ENCODE measurements at places on chromosomes 3 and 15. TPM values are rescaled to one million over a fixed set of nuclear protein-coding genes. Genes with fewer than 3 reads are reported as not detected.

- peak; percentile 88 for DNase-seq
Observed at GRCh38 chr15:62848632-62849050, 193.9 kb upstream of the TPM1 start.

DNA sequence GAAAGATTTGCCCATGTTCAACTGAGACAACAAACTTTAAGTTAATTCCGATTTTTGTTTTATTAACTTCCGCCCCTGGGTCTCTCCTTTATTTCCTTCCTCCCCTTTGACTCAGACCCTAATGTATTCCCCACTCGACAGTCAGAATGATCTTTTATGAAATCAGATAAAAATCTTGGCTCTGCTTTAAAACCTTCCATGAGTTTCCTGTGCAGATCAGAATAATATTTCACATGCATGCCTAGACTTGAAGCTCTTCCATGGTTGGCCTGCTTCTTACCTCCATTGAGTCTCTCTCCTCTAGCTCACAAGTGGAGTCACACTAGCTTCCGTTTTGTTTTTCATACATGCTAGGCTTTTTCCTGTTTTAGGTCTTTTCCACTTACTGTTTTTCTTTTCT is 116.8 kb upstream of the SPATA16 start:
- no peak for DNase-seq

- DNase-seq: peak; percentile 55
Observed at GRCh38 chr15:22786868-22787698, 639 bp downstream of the NIPA1 start.

- DNase-seq: no peak
Observed at GRCh38 chr3:42844412-42844713, 31.3 kb downstream of the CYP8B1 start.

DNA sequence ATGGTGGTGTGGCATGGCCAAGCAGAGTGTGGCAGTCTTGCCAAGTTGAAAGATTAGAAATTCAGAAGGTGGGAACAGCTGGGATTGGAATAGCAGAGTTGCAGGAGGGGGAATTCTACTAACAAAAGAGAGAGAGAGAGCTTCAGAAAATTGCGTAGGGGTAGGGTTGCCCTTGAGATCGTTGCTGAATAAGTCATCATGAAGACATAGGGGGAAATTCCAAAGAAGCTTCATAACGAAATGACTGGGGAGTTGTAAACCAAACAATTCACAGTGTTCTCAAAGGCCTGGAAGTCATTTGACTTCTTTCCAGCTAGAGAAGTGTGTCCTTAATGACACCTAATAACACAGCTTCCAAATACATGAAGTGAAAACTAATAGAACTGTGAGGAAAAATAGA is 26.3 kb upstream of the TIPARP start:
- no peak for DNase-seq

- DNase-seq: peak; percentile 7
Observed at GRCh38 chr15:32993285-32993684, 201.2 kb downstream of the FMN1 start.

DNA sequence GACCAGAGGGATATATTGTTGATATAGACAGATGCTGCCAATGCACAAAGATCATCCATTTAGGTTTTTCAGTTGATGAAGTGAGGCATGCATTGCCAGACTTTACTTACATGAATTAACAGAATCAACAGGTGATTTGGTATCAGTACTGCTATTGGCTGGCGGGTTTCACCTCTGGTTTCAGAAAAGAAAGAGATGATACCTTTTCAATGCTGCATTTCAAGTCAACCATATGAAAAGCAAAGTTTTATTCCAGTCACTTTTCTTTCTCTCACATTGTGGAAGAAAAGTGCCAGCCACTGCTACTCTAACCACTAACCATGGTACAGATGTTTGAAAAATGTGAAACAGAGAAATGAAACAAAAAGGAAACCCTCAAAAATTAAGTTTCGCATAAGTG is 289.1 kb downstream of the TIGIT start:
- DNase-seq: no peak

SLC28A1 gene
- not detected for total RNA-seq

DNA sequence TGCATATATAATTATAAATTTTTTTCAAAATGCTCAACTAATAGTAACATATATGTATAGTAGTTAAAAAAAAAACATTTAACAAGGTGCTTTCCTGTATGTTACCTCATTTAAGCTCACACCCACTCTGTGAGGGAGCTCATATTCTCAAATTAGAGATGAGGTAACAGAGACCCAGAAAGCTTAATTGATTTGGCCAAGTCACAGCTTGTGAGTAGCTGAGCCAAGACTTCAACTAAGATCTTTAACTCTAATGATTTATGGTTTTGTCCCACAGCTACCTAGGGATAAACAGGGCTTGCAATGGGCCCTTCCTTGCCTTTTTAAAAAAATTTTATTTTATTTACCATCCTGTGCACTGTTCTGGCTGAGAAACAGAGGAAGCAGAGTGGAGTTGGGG is 230.0 kb upstream of the GOLIM4 start:
- DNase-seq: no peak

DNA sequence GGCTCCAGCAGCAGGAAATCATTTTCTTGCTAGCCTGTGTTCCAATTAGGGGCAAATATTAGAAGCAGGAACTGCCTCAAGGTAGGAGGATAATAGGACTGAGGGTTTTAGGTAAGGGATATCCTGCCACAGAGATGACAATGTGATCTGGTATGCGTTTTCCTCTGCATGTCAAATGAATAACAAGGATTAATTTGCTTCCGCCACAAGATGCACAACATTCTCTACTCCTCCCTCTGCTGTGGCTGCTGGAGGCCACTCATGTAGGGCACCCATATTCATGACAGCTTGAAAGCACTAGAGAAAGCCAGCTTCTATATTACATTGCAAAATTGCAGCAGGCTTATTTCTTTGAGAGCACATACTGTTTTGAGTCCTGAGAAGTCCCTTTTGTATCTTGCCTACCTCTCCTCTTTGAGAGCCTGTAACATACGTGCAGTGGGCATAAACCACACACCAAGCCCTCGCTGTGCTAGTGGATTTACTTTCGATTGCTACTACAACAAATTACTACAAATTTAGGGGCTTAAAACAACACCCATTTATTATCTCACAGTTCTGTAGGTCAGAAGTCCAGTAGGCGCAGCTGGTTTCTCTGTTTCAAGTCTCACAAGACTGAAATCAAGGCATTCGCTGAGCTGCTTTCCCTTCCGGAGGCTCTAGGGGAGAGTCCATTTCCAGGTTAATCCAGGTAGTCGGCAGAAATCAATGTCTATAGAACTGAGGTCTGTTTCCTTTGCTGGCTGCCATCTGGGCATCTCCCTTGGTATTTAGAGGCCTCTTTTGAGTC is 5.9 kb upstream of the CD47 start:
- DNase-seq: no peak

DNA sequence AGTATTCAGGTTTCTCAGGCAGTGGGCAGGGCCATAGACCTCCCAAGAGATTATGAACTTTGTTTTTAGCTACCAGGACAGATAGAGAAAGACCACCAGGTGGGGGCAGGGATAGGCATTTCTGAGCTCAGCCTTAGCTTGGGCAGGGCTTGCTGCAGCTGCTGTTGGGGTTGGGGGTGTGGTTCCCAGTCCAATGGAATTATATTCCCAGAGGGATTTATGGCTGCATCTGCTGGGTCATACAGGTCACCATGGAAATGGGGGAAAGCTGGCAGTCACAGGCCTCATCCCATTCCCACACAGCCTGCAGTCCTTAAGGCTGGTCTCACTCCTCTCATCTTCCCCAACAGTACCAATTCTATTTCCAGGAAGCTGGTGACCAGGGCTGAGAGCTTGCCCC is 144.6 kb upstream of the ZPLD1 start:
- DNase-seq: no peak

ABTB1 gene
- total RNA-seq: 14.4 TPM

DNA sequence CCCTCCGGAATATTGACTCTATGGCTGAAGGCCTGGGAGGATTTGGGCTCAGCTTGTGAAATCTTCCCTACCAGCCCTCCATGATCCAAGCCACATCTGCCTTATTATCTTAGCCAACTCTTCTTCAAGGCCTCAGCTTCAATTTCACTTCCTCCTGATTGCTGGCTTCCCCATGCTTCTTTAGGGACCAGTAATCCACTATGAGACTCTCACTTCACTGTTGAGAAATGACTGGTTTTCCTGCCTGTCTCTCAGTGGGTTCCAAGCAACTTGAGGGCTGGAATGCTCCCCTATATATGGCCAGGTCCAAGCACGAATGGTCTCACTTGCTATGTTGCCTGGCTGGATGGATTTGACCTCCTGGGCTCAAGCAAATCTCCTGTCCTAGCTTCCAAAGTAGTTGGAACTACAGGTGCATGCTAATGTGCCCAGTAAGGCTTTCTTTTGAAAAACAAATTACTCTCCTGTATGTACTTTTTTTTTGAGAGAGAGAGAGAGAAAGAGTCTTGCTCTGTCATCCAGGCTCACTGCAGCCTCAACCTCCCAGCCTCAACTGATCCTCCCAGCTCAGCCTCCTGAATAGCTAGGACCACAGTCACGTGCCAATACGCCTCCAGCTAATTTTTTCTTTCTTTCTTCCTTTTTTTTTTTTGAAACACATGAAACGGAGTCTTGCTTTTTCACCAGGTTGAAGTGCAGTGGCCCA is 7.9 kb upstream of the PIK3CB start:
- no peak for DNase-seq

FAM131A gene
- 32.9 TPM for total RNA-seq

- DNase-seq: peak; percentile 29
Observed at GRCh38 chr3:194497799-194498575, 11.2 kb upstream of the ATP13A3 start.

DNA sequence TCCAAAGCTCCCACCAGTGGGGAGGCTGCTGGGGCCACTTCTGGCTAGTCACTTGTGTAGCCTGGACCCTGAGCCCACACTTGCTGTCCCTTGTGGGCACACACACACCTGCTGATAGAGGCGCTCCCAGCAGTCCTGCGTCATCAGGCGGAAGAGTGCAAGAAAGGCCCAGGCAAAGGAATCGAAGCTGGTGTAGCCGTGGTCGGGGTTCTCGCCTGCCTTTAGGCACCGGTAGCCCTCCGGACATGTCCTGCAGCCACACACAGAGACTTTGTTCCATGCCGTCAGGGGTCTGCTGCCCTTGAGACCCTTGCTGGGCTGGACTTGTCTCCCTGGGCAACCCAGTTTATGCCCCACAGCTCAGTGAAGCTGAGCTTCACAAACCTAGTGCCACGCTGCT is 42.9 kb downstream of the SCN5A start:
- no peak for DNase-seq

CSK gene
- 87.8 TPM for total RNA-seq

All from dermis blood vessel endothelial cell (primary cell).